Activated naive CD8-positive, alpha-beta T cell treated with anti-CD3 and anti-CD28 coated beads, Interleukin-2, amount 50 U/mL, for 24 hours (primary cell): ENCODE measurements at places on chromosomes 16 and 17.

- no peak for DNase-seq
These were observed 7.1 kb upstream of the BAIAP2 start for GRCh38 chr17:81027591-81028505.

DNA sequence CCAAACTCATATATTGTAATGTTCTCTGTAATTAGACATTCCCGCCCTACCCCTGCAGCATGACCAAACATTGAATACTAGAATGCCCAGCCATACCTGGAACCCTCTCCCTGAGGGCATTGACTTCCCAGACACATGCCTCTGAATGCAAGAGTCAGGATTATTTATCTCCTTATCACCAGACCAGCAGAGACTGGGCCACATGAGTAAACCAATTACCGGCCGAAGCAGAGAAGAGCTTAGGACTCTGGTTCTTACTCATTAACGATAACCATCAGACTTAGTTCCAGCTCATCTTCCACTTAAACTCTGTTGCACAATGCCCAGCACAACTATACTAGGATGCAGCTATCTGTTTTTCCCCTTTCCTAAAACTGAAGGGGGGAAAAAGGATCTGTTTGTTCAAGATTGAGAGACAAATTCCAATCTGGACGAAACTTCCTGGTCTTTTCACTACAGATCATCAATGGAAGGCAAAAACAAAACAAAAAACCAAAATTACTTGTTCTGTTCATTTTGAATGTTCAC is 88.2 kb upstream of the CORO6 start:
- no peak for DNase-seq

DNA sequence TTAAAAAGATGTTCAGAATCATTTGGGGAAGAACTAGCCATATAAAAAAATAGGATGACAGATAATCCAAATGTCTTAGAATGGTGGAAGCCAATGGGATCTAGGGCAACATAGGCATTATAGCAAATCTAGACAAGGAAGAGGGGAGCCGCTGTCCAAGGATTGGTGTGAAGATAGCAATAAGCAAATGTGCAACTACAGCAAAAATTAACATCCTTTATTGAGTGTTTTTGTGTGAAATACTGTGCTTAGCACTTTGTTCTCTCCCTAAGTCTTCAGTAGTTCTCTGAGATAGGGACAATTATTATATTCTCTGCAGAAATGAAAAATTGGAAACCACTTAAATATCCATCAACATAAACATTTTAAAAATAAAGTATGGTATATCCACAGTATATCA is 177.0 kb downstream of the PHKB start:
- no peak for DNase-seq

GRCh38 chr16:57514791-57515600 is 21.4 kb downstream of the CCDC102A start:
- DNase-seq = no peak

GRCh38 chr17:43645765-43646481 is 15.8 kb downstream of the MEOX1 start:
- DNase-seq = peak; percentile 29

- DNase-seq = peak; percentile 29
These were observed 27.0 kb downstream of the ZFPM1 start for GRCh38 chr16:88479793-88480760.

DNA sequence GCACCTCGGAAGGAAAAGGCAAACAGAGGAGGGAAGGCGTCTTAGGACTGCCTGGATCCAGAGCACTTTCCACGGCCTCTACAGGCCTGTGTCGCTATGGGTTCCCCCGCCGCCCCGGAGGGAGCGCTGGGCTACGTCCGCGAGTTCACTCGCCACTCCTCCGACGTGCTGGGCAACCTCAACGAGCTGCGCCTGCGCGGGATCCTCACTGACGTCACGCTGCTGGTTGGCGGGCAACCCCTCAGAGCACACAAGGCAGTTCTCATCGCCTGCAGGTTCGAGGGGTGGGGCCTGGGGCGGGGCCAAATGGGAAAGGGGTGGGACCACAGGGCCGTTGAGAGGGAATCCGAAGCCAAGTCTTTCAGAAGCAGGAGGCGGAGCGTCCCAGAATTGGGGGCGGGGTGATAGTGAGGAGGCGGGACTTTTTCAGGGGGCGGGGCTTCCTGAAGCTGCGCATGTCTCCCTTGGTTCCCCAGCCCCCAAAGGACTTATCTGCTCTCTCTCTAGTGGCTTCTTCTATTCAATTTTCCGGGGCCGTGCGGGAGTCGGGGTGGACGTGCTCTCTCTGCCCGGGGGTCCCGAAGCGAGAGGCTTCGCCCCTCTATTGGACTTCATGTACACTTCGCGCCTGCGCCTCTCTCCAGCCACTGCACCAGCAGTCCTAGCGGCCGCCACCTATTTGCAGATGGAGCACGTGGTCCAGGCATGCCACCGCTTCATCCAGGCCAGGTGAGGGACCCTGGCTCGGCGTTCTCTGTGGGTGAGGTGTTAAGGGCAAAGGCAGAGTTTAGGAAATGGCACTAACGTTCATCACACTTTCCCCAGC is 939 bp downstream of the BCL6B start:
- peak; percentile 95 for DNase-seq

DNA sequence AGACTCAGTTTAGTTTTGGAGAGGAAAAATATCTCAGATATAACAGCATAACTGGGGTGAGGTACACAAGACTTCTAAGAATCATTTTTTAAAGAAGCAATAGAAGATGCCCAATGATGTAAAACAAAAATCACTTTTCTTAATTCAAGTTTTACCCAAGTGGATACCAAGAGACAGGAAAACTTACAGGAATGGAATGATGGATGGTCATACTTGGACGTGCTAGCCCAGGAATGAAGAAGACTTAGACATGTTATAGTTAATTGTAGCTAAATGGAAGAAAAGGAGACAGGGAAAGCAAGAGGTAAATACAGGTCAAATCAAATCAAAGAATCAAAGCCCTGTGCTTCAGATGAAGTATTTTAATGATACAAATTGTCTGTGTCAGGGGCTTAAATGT is 312.7 kb upstream of the KCNJ16 start:
- DNase-seq = no peak

GRCh38 chr16:66344533-66345145 is 21.9 kb upstream of the CDH5 start:
- peak; percentile 44 for DNase-seq

DNA sequence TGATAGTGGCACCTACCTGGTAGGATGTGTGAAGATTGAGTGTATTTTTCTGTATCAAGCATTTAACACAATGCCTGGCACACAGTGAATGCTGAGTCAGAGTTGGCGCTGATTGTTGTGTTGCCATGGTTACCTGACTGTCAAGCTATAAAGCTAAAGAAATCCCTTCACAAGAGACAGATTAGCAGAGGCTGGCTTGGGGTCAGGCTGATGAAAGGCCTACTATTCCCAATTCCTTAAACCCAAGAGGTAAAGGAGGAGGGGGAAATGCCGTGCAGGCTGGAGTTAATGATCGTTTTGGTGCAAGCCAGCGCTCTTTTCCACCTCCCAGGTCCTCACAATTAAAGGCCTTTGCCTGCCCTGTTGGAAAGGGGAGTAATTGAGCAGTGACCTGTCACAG is 5.9 kb downstream of the CLEC19A start:
- DNase-seq = no peak

GRCh38 chr17:45292696-45293412 is 24.0 kb downstream of the MAP3K14 start:
- no peak for DNase-seq

- peak; percentile 77 for DNase-seq
These were observed at the start of gene NOL3 for GRCh38 chr16:67170168-67170948. NOL3 (plus strand) TSS chr16:67170538.

- no peak for DNase-seq
These were observed 29.0 kb upstream of the IRF8 start for GRCh38 chr16:85869785-85870558.

DNA sequence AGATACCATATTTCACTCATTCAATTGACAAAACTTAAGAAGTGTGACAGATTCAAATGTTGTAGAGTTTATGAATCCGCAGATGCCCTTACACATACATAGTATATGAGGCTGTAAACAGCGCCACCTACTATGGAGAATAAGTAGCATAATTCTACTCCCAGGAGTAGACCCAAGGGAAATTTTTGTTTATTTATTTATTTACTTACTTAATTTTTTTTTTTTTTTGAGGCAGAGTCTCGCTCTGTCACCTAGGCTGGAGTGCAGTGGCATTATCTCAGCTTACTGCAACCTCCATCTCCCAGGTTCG is 35.5 kb downstream of the GAN start:
- DNase-seq = no peak

DNA sequence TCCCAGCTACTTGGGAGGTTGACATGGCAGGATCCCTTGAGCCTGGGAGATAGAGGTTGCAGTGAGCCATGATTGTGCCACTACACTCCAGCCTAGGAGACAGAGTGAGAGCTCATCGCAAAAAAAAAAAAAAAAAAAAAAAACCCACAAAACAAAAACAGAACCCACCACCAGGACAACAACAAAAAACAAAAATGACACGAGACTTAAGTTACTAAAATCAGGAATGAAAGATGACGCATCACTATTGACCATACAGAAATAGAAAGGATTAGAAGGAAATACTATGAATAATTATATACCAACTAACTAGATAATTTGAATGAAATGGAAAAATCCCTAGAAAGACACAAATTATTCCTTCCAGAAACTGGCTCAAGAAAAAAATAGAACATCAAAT is 432.4 kb upstream of the PMFBP1 start:
- no peak for DNase-seq

- no peak for DNase-seq
These were observed 3.0 kb upstream of the SLFN5 start for GRCh38 chr17:35239823-35240222.

GRCh38 chr16:74169687-74170376 is 126.8 kb upstream of the PSMD7 start:
- no peak for DNase-seq

GRCh38 chr17:2194889-2195335 is 108.7 kb downstream of the SMG6 start:
- DNase-seq = no peak

GRCh38 chr16:29009050-29009837 is 24.4 kb downstream of the LAT start:
- DNase-seq = no peak

DNA sequence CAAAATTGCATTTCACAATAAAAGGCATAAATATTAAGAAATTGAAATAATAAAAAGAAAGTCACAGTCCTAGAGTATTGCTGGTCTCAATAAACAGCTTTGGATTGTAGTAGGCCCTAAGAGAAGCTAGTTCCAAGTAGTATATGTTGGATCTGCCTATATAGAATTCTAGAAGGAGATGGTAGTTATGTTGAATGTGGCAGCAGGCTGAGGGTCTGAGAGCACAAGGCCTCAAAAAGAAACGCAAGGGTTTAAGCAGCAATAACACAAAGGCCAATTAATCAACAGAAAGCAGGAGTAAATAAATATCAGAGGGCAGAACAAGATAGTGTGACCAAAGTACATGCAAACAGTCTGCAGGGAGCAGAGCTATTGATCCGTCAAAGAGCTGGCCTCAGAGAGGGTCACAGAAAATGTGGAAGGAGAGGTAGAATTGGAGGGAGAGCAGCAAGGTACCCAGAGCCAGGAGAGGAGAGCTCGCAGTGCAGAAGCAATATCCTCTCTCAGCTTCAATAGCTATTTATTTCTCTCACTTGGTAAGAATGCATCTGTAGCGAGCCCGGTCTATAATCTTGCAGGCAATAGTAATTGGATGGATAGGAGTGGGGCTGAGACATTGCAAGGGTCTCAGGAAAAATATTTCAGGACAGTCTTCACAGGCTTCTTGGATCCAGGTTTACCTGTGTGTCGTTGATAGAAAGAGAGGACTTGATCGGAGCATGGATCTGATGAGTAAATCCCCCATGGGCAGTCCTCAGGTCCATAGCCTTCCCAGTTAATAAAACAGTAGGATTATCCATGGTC is 25.1 kb upstream of the MED13 start:
- no peak for DNase-seq

DNA sequence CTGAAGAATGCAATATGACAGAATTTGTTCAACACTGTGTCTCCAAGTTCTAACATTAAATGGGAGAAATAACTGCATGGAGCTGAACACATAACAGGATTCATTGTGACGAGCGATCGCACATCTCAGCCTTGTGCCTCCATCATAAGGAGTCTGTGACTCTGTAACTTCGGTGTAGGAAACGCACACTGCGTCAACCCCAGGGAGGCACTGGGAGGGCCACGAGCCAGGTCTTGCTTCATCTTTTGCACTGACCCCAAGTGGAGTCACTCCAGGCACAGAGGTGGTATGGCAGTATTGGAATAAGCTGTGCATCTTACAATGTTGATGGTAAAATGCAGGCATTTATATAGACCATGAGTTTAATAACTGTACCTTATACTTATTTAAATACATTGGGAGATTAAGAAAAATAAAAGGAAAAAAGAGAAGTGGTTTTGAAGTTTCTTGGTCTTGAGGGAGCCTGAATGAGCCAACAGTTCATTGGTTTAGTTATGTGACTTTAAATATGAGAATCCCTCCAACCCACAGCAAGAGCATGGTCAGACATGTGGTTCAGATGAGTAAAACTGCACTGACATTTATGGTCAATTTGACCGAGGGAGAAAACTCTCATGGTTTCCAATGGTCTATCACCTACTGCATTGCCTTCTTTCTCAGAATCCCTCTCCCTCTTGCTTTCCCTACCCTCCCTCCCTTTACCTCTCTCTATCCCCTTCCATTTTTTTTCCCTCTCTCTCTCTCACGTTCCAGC is 5.7 kb upstream of the PMP22 start:
- DNase-seq = no peak

DNA sequence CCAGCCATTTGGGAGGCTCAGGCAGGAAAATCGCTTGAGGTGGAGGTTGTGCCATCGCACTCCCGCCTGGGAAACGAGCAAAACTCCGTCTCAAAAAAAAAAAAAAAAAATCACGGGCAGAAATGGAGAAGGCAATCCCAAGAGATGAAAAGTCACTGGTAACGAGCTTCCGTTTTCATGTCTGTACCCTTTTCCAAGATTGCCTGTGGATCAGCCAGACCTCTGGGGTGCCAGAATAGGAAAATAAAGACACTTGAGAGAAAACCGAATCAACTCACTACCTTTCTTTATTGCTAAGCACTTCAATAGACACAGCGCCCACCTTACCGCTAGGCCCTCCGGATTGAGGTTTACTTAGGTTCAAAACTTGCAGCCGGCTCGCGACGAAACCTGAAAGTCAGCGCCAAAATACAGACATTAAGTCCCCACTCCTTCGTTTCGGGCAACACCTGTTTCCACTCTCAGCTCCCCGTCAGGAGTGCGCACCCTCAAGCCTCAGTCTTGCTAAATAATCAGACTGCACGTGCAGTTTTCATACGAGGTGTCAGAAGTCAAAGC is 970 bp upstream of the TRAF7 start:
- DNase-seq = peak; percentile 40

DNA sequence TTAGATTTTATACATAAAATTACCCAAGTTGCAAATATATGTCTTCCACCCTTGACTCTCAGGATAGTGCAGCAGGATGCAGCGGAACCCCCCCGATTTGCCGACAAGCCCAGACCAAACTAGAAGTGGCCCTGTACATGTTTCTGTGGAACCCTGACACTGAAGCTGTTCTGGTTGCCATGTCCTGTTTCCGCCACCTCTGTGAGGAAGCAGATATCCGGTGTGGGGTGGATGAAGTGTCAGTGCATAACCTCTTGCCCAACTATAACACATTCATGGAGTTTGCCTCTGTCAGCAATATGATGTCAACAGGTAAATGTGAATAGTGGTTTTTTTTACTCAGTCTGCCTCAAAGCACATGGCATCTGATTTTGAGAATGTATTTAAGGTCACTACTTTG is 70.7 kb downstream of the OMG start:
- DNase-seq = no peak

GRCh38 chr17:73782641-73783381 is 138.6 kb upstream of the SDK2 start:
- DNase-seq = no peak

- no peak for DNase-seq
These were observed 13.5 kb downstream of the CDIP1 start for GRCh38 chr16:4525069-4525468.
